Right lobe of liver (tissue), 6 donors: ENCODE measurements at places on chromosomes 7 and 10.

GRCh38 chr7:99041526-99041925 is 102.4 kb downstream of the SMURF1 start:
- no peak overlapping the region for H3K4me3 ChIP-seq
- no peaks in the 10 kb centered on the region for H3K36me3 ChIP-seq
- no peaks in the 10 kb centered on the region for H3K4me1 ChIP-seq

GRCh38 chr10:86203162-86203905 is 163.3 kb downstream of the GRID1 start:
- no peaks in the 10 kb centered on the region for H3K27me3 ChIP-seq
- no peak overlapping the region for H3K27ac ChIP-seq
- no peaks in the 10 kb centered on the region for H3K4me1 ChIP-seq
- DNase-seq, result no peak

DNA sequence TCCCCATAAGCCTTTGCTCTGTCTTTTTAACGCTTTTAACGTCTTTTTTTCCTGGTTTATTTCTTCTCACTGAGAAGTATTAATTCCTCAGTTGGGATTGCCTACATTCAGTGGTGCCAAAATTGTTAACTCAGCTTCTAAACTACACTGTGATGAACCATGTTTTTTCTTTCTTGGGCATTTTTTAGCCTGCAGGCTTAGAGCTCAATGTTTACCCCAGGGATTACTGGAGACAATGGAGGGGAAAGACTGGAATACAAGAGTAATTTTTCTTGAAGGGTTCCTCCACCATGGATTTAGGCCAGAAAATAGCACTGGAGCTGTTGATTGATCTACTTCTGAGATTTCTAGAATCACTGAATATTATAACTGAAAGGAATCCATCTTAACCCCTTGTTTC is 19.8 kb downstream of the STAMBPL1 start:
- no peaks in the 10 kb centered on the region for H3K4me1 ChIP-seq
- no peaks in the 10 kb centered on the region for H3K36me3 ChIP-seq
- H3K27me3 ChIP-seq, result no peaks in the 10 kb centered on the region
- no peak for DNase-seq
- H3K4me3 ChIP-seq, result no peak overlapping the region

GRCh38 chr7:151132461-151133205 is 34.9 kb downstream of the GBX1 start:
- H3K27ac ChIP-seq, result no peak overlapping the region
- H3K36me3 ChIP-seq, result peaks cover 28% of the 10 kb centered on the region
- DNase-seq, result peak; percentile 35
- H3K4me3 ChIP-seq, result no peak overlapping the region
- no peaks in the 10 kb centered on the region for H3K27me3 ChIP-seq
- no peaks in the 10 kb centered on the region for H3K4me1 ChIP-seq

DNA sequence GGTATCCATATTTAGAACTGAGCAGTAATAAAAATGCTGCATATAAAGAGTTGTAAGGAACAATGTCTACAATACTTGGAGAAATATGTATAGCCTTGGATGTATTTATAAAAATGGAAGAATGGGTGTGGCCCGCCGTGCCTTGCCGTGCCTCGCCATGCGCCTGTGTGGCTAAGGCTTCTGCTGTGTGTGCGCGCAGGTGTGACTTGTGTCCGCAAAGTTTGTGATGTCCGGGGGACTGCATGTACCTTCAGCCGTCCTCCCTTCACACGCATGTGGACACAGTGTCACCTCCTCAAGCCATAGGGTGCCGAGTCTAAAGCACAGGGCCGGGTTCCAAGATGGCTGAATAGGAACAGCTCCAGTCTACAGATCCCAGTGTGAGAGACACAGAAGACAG is 9.8 kb downstream of the SAMD9 start:
- H3K4me3 ChIP-seq, result no peak overlapping the region
- DNase-seq, result no peak
- no peaks in the 10 kb centered on the region for H3K4me1 ChIP-seq
- H3K36me3 ChIP-seq, result no peaks in the 10 kb centered on the region
- H3K27ac ChIP-seq, result no peak overlapping the region
- no peaks in the 10 kb centered on the region for H3K27me3 ChIP-seq
